Activated T-cell treated with anti-CD3 and anti-CD28 coated beads, Interleukin-2, amount 50 U/mL, for 4 hours (primary cell): ENCODE measurements at places on chromosomes 13 and 19. TPM values are rescaled to one million over a fixed set of nuclear protein-coding genes. Genes with fewer than 3 reads are reported as not detected.
A peak's percentile ranks its signal among the peaks of the same experiment; 100 is the strongest.

GRCh38 chr13:96473526-96474180, 383.7 kb downstream of the HS6ST3 start:
- no peak for DNase-seq

Gene TSKS
- 0.40 TPM for total RNA-seq

- DNase-seq = peak; percentile 72
Observed at GRCh38 chr19:16062789-16063188, 13.5 kb upstream of the TPM4 start.

- no peak for DNase-seq
Observed at GRCh38 chr13:34258646-34259386, 440.9 kb downstream of the RFC3 start.

- DNase-seq = no peak
Observed at GRCh38 chr19:42276821-42277220, 7.8 kb downstream of the CIC start.

GRCh38 chr13:106284358-106284757, 251.1 kb downstream of the EFNB2 start:
- DNase-seq = no peak

- no peak for DNase-seq
Observed at GRCh38 chr13:90652036-90652435, 695.5 kb upstream of the MIR17HG start.

- DNase-seq = peak; percentile 48
Observed at GRCh38 chr13:40401911-40402776, 264.3 kb downstream of the FOXO1 start.

DNA sequence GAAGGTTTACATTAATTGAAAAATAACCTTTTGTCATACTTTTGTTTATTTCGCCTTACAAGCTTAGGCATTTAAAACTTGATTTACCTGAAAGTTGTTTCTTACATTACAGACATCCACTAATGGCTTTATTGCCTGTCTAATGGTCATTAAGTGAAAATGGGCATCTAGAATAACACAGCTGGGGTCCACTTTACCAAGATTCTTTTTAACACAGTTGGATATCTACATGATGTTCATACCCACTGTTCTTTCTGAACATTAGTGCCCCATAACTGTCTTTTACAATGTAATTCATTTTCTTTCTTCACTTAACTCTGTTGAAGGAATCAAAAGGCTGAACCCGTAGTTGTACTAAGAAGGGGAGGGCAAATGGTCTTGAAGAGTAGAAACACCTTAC, 19.8 kb upstream of the KLHL1 start:
- no peak for DNase-seq

DNA sequence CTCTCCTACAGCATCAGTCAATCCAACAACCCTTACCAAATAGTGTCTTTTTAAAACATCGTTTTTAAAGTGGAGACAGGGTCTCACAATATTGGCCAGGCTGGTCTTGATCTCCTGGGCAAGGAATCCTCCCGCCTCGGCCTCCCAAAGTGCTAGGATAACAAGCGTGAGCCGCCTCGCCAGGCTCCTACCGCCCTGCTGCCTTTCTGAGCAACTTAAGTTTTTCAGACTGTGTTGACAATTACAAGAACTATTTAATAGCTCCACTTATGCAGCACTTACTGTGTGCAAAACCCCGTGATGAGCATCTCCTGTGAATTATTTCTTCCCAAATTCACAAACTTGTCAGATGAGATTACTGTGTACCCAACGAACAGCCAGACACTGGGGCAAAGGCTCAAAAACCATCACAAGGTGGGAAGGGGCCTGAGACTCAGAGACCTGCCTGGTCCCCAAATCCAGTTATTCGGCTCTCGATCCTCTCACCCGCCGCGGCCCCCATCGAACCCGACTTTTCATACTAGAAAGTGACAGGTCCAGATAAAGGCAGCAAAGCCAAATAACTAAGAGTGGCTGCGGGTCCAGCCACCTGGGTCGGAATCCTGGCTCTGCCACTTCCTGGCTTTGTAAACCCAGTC, 581 bp downstream of the RPL18 start:
- DNase-seq = no peak

Gene SELENOV
- not detected for total RNA-seq

DNA sequence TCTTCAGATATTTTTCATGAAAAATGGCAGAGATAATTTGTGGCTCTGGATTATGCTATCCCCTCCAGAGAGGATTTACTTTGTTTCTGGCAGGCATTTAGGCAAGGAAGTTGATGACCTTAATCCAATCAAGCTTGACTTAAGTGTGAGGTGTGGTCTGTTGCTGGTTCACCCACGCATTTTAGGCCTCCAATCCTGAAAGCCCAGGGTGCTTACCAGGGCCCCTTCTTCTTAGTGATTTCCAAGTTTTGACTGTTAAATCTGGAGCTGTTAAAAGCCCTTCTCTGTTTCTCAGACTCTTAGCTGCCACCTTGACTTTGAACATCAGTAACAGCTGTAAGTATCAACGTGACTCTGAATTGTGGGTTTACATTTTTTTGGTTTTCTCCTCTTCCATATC, 161.8 kb downstream of the DNAJC15 start:
- no peak for DNase-seq

Gene ONECUT3
- total RNA-seq = not detected

GRCh38 chr19:21602082-21602658, 96.8 kb downstream of the ZNF429 start:
- DNase-seq = no peak

GRCh38 chr19:49475191-49475917, 1.3 kb downstream of the FLT3LG start:
- DNase-seq = no peak

- DNase-seq = no peak
Observed at GRCh38 chr19:10717054-10717355, 874 bp upstream of the DNM2 start.

DNA sequence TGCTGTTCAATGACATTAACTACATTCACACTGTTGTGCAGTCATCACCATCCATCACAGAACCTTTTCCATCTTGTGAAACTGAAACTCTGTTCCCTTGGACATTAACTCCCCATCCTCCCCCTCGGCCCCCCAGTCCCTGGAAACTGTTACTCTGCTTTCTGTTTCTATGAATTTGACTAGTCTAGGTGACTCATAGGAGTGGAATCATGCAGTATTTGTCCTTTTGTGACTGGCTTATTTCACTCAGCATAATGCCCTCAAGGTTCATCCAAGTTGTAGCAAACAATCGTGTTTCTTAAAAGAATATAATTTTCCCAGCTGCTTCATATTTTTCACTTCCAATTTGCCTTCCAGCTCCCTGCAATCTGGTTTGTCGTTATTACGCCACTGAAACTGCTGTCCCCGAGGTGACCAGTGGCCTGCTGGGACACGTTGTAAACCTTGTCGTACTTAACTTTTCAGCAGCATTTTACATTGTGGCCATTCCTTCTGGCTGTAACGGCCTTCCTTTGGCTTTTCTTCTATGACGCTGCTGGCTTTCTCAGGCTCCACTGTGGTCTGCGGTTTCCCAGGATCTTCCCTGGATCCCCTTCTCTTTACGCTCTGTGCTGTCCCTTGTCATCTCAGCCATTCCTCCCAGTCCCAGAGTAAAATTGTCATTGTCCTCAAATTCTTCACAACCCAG, 74.0 kb downstream of the DHRS12 start:
- no peak for DNase-seq

Gene GAPDHS
- total RNA-seq = not detected

- no peak for DNase-seq
Observed at GRCh38 chr13:73902296-73902695, 231.9 kb downstream of the KLF12 start.

- no peak for DNase-seq
Observed at GRCh38 chr13:33479105-33479504, 193.6 kb upstream of the STARD13 start.

- DNase-seq = no peak
Observed at GRCh38 chr13:72253754-72254153, 386.8 kb upstream of the DACH1 start.

DNA sequence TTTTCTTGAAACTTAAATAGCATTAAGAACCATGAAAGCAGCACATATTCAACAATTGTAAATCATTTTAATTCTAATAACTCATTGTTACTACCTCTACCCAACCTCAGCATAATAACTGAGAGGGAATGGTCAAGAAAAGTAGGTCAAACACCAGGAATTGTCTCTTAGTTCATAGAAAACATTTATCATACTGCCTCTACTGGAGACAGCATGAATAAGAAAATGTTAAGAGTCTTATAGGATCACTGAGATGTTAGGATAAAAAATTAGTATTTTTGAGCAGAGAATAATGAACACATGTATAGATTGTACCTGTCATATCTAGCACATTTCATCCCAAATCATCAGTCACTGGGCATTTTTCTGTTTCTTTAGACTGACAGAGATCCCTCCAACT, 515.3 kb downstream of the PCDH9 start:
- no peak for DNase-seq

GRCh38 chr13:109846185-109846584, 59.8 kb upstream of the IRS2 start:
- no peak for DNase-seq

Gene TDRD12
- 0.05 TPM for total RNA-seq

GRCh38 chr19:1360126-1360817, 23.4 kb upstream of the NDUFS7 start:
- no peak for DNase-seq
